Testis (tissue), 5 donors: ENCODE measurements at places on chromosomes 11 and 22.

DNA sequence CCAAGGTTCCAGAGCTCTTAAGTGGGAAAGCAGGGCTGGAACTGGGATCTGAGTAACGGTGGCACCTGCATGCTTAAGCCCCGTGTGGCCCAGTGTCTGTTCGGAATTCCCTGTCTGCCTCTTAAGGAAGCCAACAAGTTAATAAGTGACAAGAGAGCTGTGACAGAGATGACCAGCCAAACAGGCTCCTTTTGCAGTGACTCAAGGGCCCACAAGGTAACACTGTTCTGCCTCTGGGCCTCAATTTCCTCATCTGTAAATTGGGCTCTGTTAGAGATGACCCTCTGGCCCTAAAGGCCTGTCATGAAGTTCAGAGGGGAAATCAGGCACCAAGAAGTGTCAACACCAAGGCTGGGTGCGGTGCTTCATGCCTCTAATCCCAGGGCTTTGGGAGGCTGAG is 18.6 kb downstream of the USH1C start:
- no peak for DNase-seq

- no peak for DNase-seq
These were observed 29.7 kb upstream of the CD81 start for GRCh38 chr11:2347308-2347830.

DNA sequence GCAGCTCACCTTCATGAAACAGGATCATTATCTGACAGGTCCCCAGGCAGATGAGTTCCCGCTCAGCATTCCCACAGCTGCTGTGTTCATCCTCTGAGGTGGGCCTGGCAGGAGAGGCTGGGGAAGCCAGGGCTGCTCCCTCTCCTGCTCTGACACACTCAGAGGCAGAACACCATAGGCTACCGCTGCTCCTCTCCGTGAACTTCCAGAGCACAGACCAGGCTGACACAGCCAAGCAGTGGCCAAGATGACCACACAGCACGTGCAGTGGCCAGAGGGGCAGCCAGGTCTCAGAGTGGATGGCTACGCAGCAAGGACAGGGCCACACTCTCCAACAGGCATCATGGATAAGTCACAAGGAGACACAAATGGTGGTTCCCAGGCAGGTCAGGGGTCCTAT is 8.5 kb downstream of the PRODH start:
- no peak for DNase-seq

DNA sequence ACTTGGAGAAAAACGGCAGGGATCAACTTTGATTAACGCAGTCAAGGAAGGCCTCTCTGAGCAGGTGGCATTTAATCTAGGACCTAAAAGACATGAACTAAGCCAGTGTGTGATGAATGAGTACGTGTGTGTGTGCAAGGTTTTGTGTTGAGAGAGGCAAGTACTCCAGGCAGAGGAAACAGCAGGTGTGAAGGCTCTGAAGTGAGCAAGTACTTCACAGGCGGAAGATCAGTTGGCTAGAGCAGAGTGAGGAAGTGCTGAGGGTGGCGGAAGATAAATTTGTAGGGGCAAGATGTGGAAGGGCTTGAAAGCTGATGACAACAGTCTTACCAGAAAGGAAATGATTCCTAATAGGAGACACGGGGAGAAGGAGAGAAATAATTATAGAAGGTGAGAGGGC is 6.8 kb downstream of the APIP start:
- no peak for DNase-seq

DNA sequence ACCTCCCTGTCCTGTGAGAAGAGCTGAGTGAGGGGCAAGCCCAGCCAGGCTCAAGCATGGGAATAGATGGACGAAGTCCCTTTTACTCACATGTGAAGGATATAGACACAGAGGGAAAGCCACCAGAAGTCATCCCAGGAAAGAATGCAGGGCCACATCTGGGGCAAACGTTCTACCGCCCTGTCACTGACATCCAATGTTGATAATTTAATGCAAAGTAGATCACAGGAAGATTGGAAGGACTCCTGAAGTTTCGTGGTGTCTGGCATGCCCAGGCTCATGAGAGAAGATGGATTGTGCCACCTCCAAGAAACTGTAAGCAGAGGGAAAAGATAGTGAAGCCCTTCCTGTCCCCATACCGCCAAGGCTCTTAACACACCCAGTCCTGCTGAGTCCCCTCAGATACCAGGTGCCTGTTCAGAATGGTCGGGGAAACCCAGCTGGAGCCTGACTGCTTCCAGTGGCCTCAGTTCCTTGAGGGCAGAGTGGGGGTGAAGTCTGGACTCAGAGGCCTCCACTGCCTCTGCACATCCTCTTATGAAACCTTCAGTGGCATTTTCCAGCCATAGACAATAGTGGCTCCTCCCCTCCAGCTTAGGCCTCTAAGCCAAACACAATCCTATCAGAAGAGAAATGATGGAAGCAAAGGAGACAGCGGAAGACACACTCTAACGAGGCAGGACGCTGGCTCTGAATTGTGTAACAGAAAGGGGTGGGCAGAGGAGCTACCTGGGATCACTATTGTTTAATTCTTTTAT is 7.5 kb upstream of the STK33 start:
- no peak for DNase-seq

- no peak for DNase-seq
These were observed 29.9 kb downstream of the NADSYN1 start for GRCh38 chr11:71482746-71483364.
